ENCODE measurements at places on chromosomes 2 and 18.

- no peak for DNase-seq
Observed at GRCh38 chr2:65639156-65639864, 206.9 kb upstream of the SPRED2 start.

GRCh38 chr2:10741139-10741538, 19.7 kb downstream of the ATP6V1C2 start:
- DNase-seq = no peak

GRCh38 chr2:198383392-198383791, 579.0 kb downstream of the PLCL1 start:
- DNase-seq = no peak

DNA sequence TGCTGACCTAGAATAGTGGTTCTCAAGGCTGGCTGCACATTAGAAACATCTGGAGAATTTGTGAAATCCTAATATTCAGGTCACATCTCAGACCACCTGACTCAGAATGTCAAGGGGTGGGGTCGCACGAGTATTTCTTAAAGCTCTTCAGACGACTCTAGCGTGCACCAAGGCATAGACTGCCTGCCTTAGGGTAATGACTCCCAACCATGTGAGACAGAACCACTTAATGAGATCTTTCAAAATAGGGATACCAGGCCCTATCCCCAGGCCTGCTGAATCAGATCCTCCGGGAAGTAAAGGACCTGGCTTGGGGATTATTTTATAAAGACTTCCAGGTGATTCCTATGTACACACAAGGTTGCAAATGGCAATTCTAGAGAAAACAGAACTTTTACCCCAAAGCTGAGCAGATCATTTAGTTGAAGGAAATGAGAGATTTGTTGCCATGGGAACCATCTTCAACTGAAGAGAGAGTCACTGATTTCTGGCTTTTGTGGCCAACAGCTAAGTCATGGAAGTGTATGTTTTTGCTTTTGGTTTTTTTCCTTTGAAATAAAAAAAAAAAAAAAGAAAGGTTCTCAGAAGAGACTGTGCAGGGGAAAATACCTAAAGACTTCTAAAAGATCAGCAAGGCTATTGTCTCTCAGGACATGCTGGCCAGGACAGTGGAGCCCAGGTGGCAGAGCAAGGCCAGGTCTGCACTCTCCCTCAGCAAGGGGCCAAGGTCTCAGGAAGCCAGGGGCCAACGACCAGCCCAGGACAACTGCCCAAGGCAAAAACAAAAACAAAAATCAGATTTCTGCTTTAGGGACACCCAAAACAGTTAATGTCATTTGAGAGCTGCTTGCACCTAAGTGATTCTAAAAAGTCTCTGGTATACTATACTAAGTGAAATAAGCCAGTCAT, 15.3 kb upstream of the LOXHD1 start:
- DNase-seq = no peak

DNA sequence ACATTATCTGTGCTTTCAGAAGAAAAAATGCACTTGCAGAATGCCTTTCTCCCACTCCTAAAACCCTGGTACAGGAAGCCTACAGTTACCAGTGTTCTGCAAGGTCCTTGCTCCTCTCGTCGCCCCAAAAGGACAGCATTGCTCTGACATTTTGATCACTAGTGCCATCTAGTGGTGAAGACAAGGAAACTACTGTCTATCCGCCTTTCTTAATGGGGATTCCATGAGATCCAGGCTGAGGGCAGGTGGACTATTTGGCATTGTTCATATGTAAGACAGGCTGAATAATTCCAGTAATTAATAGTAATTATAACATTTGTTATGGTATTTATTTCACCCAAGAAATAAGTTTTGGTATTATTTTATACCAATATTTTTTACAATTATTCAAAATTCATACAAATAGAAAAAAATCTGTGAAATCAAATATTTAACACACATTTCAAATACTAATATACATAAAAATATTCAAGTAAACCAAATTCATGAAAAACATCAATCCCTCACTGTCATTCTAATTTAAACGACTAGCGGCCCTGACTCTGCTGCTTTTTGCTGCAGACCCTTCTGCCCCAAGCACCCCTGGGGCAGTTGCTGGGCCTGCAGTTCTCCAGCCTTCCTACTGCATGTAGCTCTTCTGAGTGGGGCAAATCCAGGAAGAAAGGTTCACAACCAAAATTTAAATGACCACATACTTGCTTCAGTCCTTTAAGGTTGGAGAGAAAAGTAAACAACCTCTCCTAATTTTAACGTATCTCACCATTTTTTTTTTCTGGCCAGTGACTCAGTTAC, 19.0 kb downstream of the TPGS2 start:
- DNase-seq = no peak

DNA sequence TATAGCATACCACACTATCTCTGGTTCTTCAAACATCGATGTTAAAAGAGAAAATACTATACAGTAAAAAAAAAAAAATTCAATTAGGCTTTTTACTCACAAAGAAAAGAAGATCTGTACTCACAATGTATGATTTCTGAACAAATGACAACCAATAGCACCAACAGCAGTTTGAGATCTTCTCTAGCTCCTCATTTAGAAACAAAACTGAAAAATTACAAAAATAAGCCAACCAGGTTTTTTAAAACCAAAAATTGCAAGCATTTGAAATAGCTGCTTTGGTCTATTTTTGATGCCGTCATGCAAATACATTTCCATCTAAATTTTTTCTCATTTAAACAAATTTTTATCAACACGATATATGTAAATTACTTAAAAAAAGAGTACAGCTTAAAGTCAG, 34.3 kb upstream of the RALBP1 start:
- DNase-seq = no peak

DNA sequence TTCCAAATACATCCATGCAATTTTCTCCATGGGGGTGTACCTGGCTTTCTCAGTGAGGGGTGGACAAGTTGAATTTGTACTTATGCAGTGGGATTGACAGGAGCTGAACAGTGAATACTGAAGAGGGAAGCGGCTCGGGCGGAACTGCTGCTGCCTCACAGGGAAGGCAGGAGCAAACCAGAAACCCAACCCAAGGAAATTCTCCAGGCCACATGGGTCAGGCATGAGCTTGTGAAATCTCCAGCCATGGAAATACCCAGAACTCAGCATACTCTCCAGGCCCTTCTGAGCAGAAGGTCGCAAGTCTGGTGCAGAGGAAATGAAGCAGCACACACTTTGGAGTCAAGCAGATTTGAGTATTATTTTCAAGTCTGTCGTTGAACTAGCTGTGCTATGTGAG, 26.5 kb upstream of the INO80C start:
- DNase-seq = no peak

DNA sequence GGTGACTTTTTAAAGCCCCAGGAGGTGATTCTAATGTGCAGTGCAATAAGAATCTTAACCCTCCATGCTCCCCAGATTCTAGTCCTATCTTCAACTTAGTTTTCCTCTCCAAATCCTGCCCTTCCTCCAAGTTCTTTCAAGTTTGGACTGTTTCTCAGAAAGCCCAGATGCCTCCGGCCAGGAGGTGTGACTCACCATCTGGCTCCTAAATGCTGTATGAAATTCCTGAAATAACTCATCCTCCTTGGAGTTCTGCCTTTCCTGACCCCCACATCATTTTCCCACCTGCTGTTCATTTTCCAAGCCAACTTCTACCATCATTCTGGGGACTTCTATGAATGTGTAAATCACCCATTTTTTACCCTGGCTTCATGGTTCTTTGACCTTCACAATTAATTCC, 118.2 kb upstream of the NOL4 start:
- no peak for DNase-seq

DNA sequence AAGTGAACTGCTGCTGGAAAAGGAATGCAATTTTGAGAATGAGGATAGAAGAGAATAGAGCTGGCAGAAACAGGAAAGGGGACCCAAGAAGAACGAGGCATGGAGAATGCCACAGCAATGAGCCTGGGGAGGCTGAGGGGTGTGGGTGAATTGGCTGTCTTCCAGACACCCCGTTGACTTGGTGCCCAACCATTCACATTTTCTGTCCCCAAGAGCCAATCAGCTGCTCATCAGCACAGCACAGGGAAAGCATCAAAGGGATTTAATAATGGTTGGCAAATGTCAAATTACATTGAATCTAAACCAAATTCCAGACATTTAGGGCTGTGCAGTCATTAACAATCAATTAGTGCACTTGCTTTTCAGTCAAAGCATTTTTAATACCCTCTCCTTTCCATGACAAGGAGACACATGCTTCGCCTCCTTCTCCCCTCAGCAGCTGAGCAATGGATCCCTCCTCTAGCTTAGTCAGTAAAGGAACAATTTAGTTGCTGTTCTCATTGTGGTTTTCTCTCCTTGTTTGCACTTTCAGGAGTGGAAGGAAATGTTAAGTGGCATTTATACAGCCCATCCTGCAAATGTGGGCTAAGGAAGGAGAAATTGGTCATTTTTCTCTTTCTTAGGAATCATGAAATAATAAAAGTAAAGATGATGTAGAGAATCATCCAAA, 98.8 kb downstream of the KLF7 start:
- no peak for DNase-seq

DNA sequence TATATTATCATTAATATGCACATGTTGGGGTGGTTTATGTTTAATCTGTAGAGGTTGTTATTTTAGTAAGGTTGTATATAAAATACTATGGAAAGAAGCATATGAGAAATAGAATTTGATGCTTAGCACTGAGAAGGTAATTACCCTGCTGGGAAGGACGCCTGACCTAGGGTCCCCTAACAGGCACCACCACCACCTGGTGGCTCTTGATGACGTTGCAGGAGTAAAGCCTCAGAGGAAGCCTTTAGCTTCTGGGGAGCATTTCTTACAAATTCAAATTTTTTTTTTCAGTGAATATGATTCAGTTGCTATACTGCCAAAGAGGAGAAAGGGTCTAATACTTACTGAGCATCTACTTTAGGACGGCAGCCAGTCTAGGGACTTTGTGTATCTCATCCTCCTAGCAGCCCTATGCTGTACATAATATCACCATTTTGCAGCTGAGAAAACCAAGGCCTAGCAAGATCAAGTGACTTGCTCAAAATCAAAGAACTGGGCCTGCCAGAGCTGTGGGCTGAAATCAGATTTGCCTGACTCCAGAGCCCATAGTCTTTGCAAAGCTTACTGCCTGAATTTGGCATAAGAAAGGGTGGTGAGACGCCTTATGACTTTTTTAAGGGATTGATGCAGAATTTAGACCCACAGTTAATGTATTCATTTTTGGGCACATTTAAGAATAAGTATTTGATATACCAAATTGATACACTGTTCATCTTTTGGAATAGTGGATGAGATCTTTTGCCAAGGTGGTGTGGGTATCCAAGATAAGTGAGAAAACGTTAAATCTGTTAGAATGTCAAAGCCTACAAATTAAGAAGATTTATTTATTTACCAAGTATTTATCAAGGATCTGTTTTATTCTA, 78.8 kb upstream of the GAREM1 start:
- peak; percentile 58 for DNase-seq

- no peak for DNase-seq
Observed at GRCh38 chr2:120111193-120111592, 98.3 kb downstream of the EPB41L5 start.

DNA sequence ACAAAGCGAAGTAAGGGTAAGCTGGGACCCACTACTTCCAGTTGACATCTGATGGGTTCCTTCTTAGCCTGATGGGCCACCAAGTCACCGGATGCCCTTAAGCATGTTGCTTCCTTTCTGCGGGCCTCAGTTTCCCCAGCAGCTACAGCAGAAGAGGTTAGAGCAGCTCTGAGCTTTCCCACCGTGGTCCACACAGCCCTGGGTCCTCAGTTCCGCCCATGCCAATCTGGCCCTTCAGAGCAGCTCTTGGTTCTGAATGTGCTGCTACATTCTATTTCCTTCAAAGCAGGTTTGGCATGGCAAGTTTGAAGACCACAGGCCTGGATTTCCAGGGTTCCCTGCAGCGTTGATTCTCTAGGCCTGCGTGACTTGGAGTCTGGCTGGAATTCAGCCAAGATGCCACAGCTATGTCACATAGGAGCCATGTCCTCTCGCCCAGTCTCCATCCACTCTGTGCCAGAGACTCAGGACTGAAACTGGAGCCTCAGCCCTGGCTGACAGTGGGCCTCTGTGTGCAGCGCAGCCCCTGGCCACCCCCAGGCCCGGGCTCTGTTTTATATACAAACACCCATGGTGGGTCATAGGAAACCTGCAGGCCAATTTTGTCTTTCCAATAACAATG, 79.6 kb downstream of the TFCP2L1 start:
- no peak for DNase-seq

- no peak for DNase-seq
Observed at GRCh38 chr2:85854166-85854509, 34.7 kb downstream of the ST3GAL5 start.

- DNase-seq = no peak
Observed at GRCh38 chr2:159677654-159678053, 34.7 kb upstream of the MARCHF7 start.

DNA sequence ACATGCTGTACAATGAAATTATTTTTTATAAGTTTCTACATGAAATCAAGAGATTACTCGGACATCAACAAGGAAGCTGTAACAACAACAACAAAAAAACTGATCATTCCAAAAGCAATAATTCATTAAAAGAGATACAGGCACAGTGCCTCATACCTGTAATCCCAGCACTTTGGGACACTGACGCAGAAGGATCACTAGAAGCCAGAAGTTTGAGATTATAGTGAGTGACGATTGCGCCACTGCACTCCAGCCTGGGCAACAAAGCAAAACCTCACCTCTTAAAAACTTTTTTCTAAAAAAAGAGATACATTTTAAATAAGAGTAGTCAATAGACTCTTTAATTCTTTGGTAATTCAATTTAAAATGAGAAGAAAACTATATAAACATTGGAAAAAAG, 364.3 kb downstream of the TNS1 start:
- DNase-seq = no peak
